ENCODE measurements at places on chromosomes 3 and 15. TPM values are rescaled to one million over a fixed set of nuclear protein-coding genes. Genes with fewer than 3 reads are reported as not detected.

The MYLK gene
- total RNA-seq, result 2.8 TPM

The GRK7 gene
- total RNA-seq, result not detected

The TMC3 gene
- not detected for total RNA-seq

The ZNF385D gene
- 2.0 TPM for total RNA-seq

The RASL12 gene
- 6.7 TPM for total RNA-seq

The CLDN1 gene
- total RNA-seq, result not detected

The APOD gene
- total RNA-seq, result 67.7 TPM

The OR4F15 gene
- total RNA-seq, result not detected

The DAZL gene
- total RNA-seq, result 0.10 TPM
